ENCODE measurements at places on chromosomes 4 and X.
A peak's percentile ranks its signal among the peaks of the same experiment; 100 is the strongest.

- no peak for DNase-seq
These were observed 81.6 kb upstream of the MED14 start for GRCh38 chrX:40816906-40817305.

GRCh38 chr4:41232406-41232805 lies 18.1 kb upstream of the APBB2 start:
- DNase-seq = no peak

- DNase-seq = no peak
These were observed at the start of gene NDP for GRCh38 chrX:43973249-43974099. NDP (minus strand) TSS chrX:43973390; CDS start chrX:43958645, 14,745 bp downstream.

- no peak for DNase-seq
These were observed at the start of gene FTHL17 for GRCh38 chrX:31071725-31072124. FTHL17 (minus strand) TSS chrX:31072041; CDS start chrX:31071953, 88 bp downstream.

DNA sequence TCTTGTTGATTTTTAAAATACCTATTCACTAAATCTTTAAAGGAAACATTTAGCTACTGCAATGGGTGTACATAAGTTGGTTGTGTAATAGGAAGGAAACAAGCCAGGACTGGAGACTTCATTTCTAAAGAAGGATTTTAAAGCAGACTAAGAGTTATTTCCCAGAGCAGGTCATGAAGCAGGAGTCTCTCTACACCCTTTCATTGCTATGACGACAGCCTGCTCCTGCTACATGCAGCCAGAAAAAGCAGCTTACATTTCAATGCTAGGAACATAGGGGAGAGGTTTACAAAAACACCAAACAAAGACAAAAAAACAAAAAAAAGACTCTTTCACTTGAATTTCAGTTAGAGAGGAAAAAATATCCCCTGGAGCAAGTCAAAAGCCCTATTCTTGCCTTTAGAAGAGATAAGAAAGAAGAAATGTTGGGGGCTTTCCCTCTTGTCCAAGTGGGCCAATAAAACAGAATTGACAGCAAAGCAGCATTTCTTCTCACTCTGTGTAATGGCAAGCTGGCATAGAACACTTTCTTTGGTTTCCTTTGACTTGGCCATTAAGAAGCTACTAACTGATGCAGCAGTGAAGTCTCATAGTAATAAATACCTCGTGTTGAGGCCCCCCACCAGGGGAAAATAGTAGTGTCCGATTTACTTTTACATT lies 3.4 kb downstream of the SPARCL1 start:
- DNase-seq = no peak

- DNase-seq = peak; percentile 1
These were observed 214.4 kb upstream of the CPEB2 start for GRCh38 chr4:14787894-14788293.

DNA sequence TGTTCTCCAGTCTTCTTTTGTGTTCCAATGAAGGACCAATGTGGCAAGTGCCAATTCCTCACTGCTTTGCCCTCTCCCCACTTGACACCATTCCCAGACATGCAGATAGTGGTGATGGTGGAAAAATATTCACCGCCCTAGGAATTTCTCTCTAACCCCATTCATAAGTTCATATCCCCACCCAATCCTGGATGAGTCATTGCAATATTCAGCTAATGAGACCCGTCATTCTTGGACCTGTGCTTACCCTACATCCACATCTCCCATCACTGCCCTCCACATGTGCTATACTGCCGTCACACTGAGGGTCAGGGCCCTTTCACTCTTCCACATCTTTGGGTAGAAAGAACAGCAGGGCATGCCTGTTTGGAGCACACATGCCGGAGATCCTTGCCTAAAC lies 199.2 kb downstream of the KCNIP4 start:
- DNase-seq = no peak

DNA sequence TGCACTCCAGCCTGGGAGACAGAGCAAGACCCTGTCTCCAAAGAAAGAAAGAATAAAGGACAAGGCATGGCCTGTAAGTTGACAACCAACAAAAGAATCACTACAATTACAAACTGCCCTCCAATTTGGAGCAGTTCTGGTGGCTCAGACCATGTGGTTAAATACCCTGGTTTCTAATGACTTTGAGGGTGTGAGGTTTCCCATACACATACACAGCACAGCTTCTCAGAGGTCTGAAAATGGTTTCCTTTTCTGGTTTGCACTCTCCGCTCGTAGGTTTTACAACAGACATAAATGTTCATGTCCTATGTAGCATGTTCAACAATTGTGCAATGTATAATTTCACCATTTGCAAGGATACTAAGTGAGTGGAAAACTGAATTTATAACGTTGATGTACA lies 34.2 kb upstream of the MXRA5 start:
- no peak for DNase-seq

DNA sequence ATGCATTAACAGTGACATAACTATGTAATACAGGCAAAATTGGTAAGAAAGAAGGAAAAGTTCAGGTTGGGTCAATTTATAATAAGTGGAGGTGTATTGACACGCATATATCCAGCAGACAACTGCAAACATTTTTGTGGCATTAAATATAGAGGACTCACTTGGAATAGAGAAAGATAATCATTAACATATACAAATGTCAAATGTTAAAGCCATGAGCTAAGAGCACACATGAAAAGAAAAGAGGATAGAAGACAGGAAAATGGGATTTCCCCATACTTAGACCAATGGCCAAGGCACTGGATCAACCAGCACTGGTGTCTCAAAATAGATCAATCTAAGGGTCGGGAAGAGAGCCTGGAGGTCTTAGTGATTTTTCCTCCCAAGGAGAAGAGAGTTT lies 187.6 kb downstream of the PDGFC start:
- DNase-seq = no peak

DNA sequence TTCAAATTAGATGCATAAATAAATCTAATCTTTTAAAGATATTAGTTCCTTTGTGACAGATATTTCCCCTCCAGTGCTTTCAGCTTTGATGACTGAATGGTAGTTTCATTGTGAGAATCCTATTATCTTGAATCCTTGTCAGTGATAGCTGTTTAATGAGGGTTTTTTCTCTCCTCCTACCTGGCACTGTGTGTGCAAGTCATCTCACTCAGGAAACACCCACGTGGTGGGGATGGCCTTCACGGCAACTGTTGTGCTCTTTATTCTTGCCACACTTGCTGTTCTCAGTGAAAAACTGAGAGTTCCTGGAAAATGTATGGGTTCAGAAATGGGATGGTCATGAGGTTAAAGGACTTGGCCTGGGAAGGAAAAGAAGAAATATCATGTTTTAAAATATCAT lies 129.9 kb downstream of the SPRY1 start:
- no peak for DNase-seq

- no peak for DNase-seq
These were observed 880 bp upstream of the ETDC start for GRCh38 chrX:135308345-135308855.

GRCh38 chr4:6962211-6963041 lies 52.8 kb downstream of the TBC1D14 start:
- no peak for DNase-seq

DNA sequence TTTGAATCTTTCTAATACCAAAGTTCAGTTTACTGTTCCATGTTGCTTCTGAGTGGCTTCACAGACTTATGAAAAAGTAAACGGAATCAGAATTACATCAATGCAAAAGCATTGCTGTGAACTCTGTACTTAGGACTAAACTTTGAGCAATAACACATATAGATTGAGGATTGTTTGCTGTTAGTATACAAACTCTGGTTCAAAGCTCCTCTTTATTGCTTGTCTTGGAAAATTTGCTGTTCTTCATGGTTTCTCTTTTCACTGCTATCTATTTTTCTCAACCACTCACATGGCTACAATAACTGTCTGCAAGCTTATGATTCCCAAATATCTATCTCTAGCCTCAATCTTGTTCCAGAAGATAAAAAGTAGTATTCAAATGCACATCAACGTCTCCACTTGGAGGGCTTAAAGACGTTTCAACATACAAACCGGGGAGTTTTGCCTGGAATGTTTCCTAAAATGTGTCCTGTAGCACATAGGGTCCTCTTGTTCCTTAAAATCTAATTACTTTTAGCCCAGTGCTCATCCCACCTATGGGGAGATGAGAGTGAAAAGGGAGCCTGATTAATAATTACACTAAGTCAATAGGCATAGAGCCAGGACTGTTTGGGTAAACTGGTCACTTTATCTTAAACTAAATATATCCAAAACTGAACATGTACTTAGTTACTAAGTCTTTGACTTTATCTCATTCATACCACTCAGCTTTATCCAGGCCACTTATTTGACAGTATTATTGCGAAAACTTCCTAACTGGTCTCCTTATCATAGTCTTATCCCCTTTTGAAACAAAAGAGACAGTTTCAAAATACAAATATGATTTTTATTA lies 3.6 kb upstream of the AFP start:
- no peak for DNase-seq

GRCh38 chr4:184288451-184289178 lies 70.9 kb upstream of the ENPP6 start:
- DNase-seq = no peak

DNA sequence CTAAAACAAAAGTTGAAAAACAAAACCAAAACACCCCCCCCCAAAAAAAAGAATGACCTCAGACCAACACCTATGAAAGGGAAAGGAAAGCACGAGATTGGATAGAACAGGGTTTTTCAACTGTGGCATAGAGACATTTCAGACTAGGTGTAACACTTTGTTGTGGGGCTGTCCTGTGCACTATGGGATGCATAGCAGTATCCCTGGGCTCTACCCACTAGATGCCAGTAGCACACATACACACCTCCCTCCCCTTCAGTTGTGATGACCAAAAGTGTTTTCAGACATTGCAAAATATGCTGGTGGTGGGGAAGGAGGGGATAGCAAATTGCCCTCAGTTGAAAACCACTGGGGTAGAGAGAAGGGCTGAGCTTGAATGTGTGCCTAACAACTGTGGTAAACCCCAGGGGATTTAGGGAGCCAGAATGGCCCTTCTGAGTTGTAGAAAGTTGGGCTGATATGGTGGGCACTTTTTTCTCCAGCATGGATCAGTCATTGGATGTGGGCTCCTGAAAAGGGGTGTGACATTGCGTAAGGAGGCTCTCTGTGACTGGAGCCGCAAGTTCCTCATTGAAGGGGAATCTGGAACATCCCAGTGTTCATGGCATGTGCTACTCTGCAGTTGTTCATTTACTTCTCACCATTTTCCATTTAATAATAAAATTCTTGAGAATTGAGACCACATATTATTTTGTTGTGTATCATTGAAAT lies 8.8 kb upstream of the GEMIN8 start:
- no peak for DNase-seq

DNA sequence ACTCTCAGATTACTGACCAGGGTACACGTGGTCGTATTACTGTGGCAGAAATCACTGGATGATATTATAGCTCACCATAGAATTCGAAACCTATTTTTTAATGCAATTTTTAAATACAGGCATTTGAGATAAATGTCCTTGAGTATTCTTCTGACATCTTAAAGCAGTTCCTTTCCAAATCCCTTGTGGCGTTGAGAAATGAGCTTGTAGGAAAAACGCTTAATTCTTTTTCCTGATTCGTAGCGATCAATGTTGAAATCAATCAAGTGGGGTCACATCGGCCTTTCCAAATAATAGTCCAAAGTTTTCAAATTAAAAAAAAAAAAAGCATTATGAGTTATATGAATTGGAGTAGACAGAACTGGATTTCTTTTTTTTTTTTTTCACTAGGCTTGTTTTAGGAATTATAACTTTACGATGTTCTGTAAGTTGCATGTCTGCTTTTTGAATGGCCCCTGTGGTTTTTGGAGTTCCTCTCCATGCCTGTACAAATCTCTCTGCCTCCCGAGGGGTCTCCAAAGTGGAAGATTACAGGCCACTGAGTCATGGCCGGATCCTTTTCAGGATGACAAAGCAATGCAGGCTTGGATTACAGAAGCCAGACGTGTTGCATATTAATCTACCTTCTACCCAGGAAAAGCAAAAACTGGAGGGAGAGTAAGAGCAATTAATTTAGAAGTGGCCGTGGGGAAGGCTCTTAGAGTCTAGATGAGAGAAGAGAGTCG lies 226.1 kb downstream of the SHOX start:
- no peak for DNase-seq

- DNase-seq = no peak
These were observed 62.2 kb upstream of the SPANXD start for GRCh38 chrX:141760761-141761160.

DNA sequence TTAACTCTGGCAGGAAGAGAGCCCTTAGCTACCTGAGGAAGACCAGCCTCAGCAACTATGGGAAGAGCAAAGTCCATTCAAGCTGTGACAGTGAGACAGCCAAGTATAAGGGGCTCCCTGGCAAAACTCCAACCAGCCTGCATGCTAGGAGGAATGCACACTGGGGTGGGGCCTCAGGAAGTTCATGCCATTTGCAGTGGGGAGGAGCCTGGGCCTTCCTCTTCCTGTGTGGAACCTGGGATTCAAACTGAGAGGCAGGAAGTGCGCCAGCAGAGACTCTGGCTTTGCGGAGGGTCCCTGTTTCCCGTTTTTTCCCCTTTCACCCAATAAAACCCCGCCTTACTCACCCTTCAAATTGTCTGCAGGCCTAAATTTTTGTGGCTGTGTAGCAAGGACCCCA lies 33.0 kb downstream of the TFDP3 start:
- DNase-seq = no peak

DNA sequence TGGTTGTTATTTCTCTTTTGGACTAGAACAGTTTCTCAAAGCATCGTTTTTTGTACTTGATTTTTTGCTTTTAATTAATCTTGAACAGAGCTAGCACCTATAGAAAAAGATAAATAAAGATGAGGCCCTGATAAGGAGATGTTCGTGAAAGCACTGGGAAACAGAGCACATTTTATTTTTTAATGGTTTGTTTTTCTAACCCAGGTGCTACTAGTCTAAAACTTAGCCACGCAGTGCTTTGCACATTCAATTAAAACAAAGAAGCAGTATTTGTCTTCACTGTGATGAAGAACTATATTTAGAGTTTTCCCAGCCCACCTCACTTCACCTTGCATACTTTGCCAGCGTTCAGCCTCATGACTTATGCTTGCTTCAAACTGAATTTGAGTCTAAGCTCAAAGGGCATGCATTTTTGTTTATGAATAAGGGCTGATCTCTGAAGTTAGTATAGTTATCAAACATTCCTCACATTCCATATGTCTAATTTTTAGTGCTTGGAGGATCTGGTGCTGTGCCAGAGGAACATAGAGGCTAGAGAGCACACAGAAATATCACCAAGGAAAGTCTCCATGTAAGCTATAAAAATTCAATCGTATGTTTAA lies 76.7 kb downstream of the WWC2 start:
- no peak for DNase-seq

- DNase-seq = no peak
These were observed 192.7 kb downstream of the PTTG2 start for GRCh38 chr4:38152721-38153386.

- DNase-seq = no peak
These were observed 21.8 kb upstream of the CCNI start for GRCh38 chr4:77097611-77098010.

GRCh38 chr4:16457944-16458343 lies 231.7 kb upstream of the TAPT1 start:
- DNase-seq = no peak

Measured in AG09319 (cell line).